ENCODE measurements at places on chromosomes 1 and 21.

GRCh38 chr21:25215698-25216384 lies 391.4 kb downstream of the MRPL39 start:
- DNase-seq = no peak

- DNase-seq = no peak
Measured at GRCh38 chr1:18007391-18008041, 100.1 kb upstream of the IGSF21 start.

GRCh38 chr1:63799820-63800219 lies 26.0 kb downstream of the ROR1 start:
- peak; percentile 74 for DNase-seq

- no peak for DNase-seq
Measured at GRCh38 chr1:5811419-5811818, 180.8 kb downstream of the NPHP4 start.

GRCh38 chr1:3673381-3674099 lies 21.2 kb downstream of the TP73 start:
- DNase-seq = no peak

- DNase-seq = no peak
Measured at GRCh38 chr21:46083791-46084561, 13.9 kb upstream of the COL6A2 start.

DNA sequence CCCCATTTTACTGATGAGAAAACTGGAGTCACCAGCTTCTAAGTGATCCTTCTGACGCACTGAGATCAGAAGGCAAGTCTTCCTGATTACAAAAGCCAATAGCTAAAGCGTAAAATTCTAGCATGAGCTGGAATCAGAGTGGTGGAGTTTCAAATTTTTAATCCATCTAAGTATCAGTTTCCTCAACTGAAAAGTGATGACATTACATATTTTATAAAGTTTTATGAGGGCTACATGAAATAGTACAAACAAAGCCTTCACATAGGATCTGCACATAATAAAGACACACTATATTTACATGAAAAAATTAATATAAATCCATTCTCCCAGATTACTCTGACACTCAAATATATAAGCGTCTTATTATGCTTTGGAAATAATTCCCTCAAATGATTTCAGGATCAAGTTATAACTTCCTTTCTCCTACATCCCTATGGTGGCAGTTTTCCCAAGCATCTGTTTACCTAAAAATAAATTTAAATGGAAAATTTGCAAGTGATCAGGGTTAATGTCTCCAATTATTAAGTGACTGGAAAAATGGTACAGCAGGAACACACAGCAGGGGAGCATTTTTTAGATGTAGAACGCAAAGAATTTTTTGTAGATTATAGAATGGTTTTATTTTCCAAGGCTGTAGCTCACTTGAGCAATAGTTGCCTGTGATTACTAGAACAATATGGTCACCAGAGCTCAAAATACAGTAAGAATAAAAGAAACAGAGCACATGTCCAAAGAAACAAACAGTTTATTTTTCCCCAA lies 490.4 kb upstream of the C1orf87 start:
- peak; percentile 7 for DNase-seq

GRCh38 chr1:39735731-39736130 lies 3.0 kb upstream of the PPIE start:
- no peak for DNase-seq

GRCh38 chr1:1032424-1032823 lies 12.5 kb downstream of the AGRN start:
- no peak for DNase-seq

- no peak for DNase-seq
Measured at GRCh38 chr1:65615859-65616258, 176.8 kb upstream of the PDE4B start.

- no peak for DNase-seq
Measured at GRCh38 chr1:119291611-119292206, 76.9 kb upstream of the HAO2 start.

DNA sequence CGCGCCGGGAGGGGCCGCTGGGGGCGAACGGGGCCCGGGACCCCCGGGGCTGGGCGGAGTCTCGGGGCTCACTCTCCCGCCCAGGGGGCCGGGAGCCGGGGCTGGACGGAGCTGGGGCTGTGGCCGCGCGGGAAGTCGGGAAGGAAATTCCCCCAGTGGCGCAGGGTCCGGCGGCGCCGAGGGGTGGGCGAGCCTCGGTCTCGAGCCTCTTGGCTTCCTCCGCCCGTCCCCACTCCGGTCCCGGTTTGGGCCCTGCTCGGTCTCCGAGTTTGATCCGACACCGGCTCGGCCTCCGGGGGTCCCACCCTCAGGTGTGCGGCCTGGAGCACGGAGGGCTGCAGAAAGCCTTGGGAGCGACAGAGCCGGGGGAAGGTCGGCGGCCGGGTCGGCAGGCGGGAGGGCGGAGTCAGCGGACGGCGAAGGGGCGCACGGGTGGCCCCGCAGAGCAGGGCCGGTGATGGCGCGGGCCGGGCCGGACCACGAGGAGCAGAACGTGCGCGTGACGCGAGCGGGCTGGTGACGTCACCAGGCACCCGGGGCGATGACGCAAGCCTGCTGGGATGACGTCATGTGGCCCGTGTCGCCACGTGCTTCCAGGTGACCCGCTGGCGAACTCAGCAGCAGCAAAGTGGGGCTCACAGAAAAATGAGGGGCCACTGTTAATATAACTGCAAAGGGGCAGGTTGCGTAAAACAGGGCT lies 610 bp upstream of the HES4 start:
- DNase-seq = peak; percentile 92

- no peak for DNase-seq
Measured at GRCh38 chr1:238468068-238468467, 577.3 kb upstream of the ZP4 start.
